Upper lobe of left lung (tissue), 6 donors: ENCODE measurements at places on chromosomes 7 and 10.

DNA sequence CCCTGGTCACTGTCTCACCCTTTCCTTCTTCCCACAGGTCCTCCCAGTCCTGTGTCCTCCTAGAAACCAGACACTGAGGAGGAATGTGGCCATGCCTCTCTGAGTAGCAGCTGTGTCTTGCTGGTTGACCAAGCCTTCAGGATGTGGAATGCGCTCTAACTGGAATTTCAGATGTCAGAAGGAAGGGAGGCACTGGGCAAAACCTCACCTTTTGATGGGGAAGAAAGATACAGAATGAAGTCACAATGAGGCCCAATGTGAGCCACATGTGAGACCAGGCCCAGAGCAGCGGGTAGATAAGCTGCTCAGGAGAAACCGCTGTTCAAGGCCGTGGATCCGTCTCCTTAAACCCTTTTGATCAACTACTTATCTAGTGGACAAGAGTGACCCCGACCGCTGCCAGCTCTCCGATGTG is 54.8 kb upstream of the ECHDC3 start:
- no peak for DNase-seq

DNA sequence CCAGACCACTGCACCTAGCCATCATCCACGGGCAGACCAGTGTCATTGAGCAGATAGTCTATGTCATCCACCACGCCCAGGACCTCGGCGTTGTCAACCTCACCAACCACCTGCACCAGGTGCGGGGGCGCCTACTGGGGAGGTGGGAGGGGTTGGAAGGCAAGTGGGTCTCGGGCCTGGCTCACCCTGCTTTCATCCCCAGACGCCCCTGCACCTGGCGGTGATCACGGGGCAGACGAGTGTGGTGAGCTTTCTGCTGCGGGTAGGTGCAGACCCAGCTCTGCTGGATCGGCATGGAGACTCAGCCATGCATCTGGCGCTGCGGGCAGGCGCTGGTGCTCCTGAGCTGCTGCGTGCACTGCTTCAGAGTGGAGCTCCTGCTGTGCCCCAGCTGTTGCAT is 4.6 kb downstream of the NFKB2 start:
- peak; percentile 73 for DNase-seq

DNA sequence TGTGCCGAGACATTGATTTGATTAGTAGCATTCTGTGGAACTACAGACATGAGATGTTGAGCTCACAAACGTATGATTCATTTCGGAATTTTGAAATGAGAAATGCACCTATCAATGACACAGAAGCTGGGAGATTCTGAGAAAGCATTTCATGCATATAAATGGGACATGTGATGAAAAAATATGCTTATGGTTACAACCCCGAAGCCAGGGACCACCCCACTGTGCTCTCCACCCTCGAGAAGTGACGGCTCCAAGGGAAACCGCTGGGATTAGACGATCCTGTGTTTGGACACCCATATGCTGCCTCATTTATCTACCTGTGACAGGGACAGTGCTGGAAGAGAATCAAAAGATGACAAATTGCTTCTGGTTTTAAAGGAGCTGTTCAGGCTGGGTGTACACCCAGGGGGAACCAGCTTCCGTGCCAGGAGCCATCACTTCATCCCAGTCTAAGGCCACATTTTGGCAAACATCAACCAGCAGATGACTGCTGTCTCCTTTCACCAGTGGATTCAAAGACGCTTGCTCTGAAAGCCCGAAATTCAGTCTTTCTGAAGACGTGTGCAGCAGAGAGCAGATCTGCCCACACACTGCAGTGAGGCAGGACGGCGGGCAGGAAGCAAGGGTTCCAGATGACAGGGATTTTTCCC is 109.9 kb downstream of the ATXN7L1 start:
- DNase-seq = no peak

GRCh38 chr10:61337741-61338140 is 115.4 kb downstream of the TMEM26 start:
- no peak for DNase-seq

DNA sequence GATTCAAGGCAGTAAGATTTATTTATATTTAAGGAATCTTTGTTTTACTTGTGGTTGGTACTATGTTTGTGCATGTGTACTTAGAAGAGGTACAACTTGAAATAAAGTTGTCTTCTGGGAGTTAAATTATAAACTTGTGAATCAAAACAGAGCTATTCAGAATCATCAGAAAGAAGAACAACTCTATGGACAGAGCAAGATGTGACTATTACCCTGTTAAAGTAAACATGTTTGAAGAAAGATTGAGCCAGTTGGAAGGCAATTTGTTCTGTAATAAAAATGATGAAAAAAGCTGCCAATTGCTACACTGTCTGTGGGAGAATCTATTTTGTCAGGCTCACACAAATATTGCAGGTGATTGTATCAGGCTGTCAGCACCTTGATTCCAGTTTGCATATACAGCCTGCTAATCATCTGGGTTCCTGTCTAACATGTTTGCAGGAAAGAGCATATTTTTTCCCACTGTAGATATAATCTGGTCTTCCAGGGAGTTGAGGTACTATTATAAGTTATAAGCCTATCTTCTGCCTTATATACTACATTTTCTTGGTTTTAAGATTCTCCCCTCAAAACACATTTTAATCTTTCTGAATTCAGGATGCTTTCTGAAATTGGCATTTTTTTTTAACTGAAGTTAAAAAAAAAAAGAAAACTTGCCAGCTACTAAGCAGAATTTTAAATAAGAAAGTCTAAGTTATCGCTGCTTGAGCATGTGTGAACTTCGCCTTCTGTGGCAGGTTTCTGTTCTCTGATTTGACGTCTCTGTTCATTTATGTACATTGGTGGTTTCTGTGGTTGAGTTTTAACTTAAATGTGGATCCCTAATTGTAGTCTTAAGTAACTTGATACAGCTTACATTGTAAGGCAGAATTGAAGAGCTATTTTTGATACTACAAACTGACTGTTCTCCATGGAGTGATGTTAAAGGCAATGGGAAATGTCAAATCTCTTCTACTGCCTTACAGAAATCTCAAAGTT is 46.0 kb downstream of the ZNRF2 start:
- DNase-seq = no peak
